ENCODE measurements at places on chromosomes 11 and 22.

DNA sequence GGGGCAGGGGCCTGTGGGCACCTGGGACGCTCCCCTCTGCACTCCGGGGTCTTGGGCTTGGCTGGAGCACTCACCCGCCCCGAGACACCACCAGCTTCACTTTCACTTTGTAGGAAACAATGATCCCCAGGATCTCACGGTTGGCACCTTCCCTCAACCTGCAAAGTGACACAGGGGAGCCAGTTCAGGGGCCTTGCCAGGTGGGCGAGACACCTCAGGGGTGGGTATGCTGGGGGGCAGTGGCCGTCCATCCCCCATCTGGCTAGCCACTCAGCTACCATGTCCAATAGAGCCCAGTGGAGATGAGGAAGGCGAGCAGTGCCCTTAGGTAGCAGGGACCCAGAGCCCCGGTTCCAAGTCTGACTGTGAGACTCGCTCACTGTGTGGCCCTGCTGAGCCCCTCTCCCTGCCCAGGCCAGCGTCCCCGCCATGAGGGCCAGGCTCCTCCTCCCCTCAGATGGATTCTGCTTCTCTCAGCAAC, 32.3 kb downstream of the TPBGL start:
- no peak for DNase-seq

DNA sequence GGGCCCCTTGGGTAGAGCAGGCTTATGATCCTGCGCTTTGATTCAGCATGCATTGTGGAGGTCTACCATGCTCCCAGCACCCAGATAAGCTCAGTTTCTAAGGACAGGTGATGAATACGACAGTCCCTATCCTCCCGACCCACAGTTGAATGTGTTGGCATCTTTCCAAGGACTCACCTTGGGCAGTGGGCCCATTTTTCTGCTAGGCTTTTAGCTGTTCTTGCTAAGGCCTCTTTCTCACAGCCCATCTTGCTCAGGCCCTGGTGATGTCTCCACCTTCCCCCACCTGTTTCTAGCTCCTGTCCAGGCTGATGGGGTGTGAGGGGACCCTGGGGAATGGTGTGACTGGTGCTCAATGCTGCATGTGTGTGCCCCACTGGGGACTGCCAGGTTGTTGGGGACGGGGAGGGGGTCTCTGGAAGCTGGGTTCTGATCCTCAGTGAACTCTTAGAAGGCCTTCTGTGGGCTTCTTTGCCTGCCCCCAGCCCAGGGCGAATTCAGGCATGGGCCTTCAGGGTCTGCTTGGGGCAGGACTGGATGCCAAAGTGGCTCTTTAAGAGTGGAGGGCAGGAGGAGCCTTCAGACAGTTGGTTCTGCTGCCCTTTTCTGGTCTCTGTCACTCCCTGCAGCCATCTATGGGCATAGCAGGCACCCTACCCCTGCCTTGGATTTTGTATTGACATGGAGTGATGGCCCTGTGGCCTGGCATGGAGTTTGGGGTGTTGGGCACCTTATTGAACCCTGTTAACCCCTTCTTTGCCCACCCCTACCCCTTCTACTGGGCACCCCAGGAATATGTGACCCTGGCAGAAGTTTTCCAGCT, 33.1 kb downstream of the PHLDB1 start:
- DNase-seq, result no peak

- DNase-seq, result no peak
These were observed 10.5 kb downstream of the KLHL22 start for GRCh38 chr22:20484948-20485683.

DNA sequence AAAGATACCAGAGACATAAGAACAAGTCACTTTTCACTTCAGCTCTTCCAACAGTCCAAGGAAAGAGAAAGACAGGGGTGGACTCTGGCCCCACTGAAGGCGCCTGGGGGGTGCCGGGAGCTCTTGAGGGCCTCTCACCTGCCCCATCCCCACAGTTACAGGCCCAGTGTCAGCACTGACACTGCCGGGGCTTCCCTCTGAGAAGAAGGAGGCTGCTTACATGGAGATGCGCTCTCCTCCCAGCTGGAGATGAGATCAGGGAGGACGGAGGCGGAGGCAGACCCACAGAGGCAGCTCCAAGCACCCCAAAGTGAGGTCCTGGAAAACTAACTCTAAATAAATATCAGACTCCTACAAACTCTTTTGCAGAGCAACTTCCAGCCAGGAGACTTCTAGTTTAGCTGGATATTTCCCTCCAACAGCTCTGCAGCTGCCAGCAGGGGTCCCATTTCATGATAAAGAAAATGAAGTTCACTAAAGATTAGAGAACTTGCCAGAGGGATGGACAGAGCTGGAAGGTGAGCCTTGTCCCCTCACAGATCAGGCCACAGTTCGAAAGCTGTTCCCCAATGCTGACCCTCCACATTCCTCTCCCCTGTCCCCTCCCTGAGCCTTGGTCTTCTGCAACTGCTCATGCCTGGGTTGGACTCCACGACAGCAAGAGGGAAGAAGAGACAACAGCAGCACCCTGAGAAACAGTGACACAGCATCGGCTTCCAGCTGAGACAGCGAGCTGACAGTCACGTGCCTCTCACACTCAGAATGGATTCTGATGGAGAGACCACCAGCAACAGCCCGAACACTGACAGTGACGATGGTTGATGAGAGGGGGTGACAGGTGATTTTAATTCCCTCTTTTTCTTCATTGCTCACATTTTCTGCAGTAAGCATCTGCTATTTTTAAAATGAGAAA, 5.8 kb downstream of the CARS1 start:
- no peak for DNase-seq

- no peak for DNase-seq
These were observed 190.8 kb downstream of the DSCAML1 start for GRCh38 chr11:117606211-117606610.

DNA sequence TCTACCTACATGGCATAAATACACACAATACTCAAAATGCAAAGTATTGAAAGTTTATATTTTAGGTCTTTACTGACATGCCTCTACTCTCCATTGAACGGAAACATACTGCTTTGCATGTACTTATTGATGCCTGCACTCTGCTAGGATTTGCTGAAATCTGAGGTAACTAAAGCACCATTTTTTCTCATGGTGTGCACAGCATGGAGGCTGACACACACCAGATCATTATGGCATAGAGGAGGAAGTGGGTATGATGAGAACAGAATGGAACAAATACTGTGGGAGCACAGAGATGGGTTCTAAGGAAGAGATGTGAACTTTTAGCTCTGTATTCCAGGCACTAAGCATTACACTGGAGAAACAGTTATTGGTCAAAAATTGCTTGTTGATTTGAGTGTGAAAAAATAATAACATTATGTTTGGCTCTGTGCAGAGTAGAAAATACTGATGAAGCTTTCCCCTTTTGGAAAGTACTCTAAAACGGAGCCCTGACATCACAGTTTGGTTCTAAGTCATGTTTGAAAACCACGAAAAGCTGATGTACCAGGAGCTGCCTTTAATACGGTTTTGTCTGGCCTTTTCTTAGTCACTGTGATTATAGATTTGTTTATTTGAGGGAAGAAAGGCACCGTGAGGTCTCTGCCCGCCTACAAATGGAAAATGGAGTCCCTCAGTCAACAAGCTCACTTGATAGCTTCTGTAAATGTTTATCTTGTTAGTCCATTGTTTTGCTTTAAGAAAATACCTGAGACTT, 5.6 kb downstream of the OR52R1 start:
- DNase-seq, result peak; percentile 12

DNA sequence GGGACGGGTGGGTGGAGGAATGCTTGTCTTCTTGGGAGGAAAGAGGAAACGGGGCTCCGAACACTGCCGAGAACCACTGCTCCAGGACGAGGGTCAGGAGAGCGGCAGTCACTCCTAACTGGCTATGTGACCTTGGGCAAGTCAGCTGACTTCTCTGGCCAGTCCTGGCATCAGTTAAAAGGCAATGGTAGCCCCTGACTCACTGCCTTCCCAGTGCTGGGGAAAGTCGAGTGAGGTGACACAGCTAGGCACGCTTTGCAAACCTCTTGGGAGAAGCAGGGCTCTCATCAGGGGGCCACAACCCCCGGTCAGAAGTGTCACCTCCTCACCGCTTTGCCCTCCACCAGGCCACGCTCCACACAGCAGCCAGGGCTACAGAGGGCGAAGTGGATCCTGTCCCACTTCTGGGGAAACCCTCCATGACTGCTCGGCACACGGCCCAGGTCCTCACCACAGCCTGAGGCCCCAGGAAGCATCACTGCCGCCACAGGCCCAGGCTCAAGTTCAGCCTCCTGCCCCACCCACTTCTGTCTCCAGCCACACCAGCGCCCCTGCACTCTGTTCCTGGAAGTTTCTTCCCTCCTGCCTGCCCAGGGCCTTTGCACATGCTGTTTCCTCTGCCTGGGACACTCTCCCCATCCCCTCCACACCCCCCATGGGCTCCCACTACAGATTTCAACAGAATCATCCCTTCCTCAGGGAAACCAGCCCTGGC, 16.3 kb downstream of the IL2RB start:
- no peak for DNase-seq

Data from IMR-90 (cell line).